ENCODE measurements at places on chromosomes 5 and 9. TPM values are rescaled to one million over a fixed set of nuclear protein-coding genes. Genes with fewer than 3 reads are reported as not detected.

KCNIP1 gene
- 0.96 TPM for total RNA-seq

DNA sequence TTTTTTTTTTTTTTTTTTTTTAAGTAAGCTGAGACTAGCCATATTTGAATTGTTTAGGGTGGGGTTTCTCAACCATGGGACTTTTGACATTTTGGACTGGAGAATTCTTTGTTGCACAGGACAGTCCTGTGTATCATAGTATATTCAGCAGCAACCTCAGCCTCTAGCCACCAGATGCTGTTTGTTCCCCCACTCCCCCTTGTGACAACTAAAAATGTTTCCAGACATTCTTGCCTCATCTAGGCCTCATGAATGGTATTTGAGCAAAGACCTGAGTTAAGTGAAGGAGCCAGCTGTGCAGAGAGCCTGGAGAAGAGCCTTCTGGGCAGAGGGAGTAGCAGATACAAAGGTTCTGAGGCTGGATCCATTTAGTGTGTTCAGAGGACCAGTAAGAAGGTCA lies 155.9 kb downstream of the SGCD start:
- DNase-seq, result no peak

DNA sequence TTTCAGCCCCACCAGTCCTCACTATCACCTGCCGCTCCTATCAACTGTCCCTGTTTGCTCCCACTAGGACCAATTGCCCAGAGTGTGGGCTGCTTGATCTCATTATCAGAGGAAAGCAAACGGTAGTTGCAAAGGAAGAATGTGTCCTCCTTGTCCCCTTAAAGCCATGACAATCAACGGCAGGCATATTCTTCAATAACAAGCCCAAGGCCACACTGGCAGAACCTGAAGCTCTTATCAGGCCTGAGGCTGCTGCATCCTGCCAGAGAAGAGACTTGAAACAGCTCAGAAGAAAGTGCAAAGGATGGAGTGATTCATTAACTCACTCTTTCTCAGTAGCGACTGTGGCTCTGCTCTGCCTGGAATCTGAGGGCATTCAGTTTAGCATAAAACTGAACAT lies 39.2 kb upstream of the MAN2A1 start:
- DNase-seq, result no peak

DNA sequence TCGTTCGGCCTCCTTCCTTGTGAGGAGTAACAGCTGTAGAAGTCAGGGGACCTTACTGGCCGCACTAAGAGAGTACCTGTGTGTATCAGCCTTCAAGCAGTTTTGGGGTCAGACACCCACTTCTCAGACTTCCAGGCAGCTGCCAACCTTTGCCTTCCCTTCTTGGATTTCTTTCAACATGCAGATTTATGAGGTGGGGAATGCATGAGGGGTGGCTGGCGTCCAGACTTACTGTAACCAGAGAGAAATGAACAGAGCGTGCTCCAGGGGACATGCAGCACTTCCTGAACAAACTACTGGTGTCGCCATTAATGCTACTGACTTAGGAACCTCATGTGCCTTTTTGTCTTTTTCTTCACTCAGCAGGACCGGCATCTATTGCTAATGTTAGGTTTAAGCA lies 46.7 kb downstream of the INSYN2B start:
- DNase-seq, result no peak

DNA sequence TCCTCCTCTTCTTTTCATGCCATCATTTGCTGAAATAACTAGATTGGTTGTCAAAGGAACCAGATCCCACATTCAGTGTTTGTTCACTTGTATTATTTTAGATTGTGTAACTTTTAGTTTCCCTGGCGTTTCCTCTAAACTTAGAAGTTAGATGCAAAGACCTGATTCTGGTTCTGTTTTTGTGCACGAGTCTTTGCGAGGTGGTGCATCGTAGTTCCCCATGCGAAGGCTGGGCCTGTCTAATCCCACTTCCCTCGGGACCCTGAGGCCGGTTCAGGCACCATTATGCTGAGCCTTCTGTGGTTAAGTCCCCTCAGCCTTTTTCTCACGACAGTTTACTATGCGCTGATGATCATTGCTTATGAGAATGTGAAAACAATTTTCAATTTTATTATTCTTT lies 219.1 kb upstream of the OTULINL start:
- no peak for DNase-seq

- DNase-seq, result no peak
These were observed 601 bp downstream of the FBXO38 start for GRCh38 chr5:148384380-148384737.

DNA sequence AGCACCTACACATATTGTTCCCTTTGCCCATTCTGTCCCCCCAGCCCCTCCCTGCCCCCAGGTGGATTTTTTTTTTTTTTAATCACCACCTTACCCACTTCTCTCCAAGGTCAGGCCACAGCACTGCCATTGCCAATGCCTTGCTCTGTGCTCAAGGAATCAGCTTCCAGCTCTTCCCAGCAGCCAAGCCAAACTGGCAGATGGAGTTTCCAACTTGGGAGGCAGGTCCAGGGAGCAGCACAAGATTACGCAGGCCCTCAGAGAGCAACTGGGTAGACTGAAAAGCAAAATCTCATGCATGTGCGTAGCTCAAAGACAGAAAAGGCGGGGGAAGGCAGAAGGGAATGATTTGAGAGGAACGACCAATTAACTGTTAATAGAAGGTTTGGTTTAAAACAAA lies 15.1 kb downstream of the GRHPR start:
- DNase-seq, result no peak
